ENCODE measurements at places on chromosomes 7 and 10. TPM values are rescaled to one million over a fixed set of nuclear protein-coding genes. Genes with fewer than 3 reads are reported as not detected.

GRCh38 chr7:18900803-18901202, 216.6 kb downstream of the TWIST1 start:
- no peak for DNase-seq
- H3K4me3 ChIP-seq = no peak overlapping the region
- no peaks in the 10 kb centered on the region for H3K36me3 ChIP-seq
- H3K4me1 ChIP-seq = no peaks in the 10 kb centered on the region
- H3K27me3 ChIP-seq = no peaks in the 10 kb centered on the region
- H3K27ac ChIP-seq = no peak overlapping the region

GRCh38 chr7:44752822-44753221, 4.2 kb downstream of the ZMIZ2 start:
- no peak for DNase-seq
- H3K4me3 ChIP-seq = no peak overlapping the region
- H3K27ac ChIP-seq = no peak overlapping the region
- no peaks in the 10 kb centered on the region for H3K27me3 ChIP-seq
- H3K36me3 ChIP-seq = peaks cover 11% of the 10 kb centered on the region

DNA sequence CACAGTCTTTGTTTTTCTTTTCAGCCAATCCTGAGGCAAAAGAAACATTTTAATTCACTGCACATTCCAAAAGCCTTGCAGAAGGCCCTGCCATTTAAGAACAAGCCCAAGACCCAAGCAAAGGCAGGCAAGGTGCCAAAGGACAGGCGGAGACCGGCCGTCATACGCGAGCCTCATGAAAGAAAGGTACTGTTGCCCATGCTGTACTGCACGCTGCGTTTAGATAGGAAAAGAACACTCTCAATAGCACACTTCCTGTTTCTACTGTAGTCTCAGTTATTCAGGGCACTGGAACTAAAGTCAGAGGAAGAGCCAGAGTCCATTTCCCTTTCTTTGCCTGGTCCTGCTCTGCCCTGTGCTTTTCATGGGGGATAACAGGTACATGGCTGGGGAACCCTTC, 47.6 kb downstream of the BMS1 start:
- no peak for DNase-seq
- no peaks in the 10 kb centered on the region for H3K27me3 ChIP-seq
- H3K27ac ChIP-seq = no peak overlapping the region
- H3K36me3 ChIP-seq = peaks cover 43% of the 10 kb centered on the region

RHOBTB1 gene
- not detected for total RNA-seq

TRIM4 gene
- total RNA-seq = 25.8 TPM

Measured in activated naive CD4-positive, alpha-beta T cell treated with anti-CD3 and anti-CD28 coated beads for 36 hours (primary cell).